ENCODE measurements at places on chromosomes 2 and 18.

DNA sequence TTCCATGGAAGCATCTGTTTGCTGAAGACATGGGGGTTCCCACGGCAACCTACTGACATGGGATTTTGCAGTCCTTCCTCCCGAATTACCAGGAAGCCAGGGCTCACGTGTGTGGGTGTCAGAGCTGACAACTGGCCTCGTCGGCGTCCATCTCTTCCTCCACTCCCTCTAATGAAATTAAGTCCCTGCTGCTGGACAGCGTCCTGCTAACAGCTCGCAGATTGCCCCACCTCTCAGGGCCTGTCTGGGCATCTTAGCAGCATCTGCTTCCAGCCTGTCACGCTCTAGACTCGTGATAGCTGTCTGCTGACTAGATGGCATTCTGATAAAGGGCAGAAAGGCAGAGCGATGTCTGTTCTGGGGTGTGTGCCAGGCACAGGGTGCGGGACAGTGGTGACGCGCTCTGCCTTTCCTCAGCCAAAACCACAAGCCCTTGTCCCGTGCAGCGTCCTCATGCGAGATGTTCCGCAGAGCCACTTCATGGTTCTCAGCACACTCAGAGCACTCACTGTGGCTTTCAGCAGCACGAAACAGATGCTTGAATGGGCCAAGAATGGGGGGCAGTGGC lies 161.1 kb downstream of the ARL4C start:
- DNase-seq: peak; percentile 61

GRCh38 chr18:42296192-42296591 lies 341.2 kb downstream of the PIK3C3 start:
- no peak for DNase-seq

GRCh38 chr18:49476664-49477411 lies 10.2 kb downstream of the C18orf32 start:
- peak; percentile 24 for DNase-seq

GRCh38 chr2:127612111-127612822 lies 33.7 kb upstream of the GPR17 start:
- DNase-seq: no peak

DNA sequence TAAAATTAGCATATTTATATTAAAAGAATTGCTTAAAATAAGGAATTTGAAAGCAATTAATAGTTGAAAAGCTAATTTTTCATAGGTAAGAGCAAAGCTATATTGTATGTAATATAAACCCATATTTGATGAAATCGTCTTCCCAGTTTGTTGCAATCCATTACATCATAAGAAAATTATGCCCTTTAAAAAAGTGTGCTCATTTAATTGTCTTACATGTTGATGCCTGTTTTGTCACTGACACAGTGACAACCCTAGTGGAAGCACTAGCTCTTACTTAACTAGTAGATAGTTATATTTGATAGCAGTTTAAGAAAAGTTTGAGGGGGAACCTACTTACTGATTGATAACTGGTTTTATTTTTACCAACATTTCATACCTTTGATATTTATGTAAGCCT lies 30.0 kb upstream of the IL18RAP start:
- no peak for DNase-seq

GRCh38 chr2:9097892-9098291 lies 94.4 kb upstream of the MBOAT2 start:
- no peak for DNase-seq

GRCh38 chr18:24421831-24422230 lies 4.6 kb upstream of the IMPACT start:
- no peak for DNase-seq

DNA sequence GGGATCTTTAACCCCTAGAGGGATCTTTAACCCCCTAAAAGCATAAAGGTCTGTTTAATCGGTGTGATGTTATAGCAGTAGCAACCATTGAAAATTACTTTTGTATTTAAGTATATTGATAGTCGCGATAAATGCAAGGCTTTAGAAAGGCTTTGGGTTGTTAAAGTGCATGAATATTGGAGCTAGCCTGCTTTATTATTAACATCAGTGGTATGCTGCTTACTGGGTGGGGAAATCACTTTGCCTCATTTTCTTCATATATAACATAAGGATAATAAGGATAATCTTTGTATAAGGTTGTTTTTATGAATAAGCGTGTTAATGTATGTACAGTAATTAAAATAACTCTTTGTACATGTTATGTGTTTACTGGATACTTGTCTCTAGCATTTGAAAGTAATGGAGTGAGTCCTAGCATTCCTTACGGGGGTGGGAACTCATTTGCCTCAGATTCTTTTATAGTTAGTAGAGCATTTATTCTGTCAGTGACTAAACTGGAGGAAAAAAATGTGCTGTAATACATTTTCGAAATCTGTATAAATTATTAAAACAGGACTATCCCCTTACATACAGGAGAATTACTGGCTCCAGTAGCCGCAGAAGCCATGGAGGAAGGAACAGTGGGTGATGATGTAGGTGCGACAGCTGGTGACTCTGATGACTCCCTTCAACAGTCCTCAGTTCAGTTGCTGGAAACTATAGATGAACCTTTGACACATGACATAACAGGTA lies 122.2 kb downstream of the BIRC6 start:
- DNase-seq: no peak

- no peak for DNase-seq
Measured at GRCh38 chr18:2983296-2983695, 29.6 kb downstream of the LPIN2 start.

GRCh38 chr2:105090091-105090490 lies 52.2 kb downstream of the MRPS9 start:
- no peak for DNase-seq

DNA sequence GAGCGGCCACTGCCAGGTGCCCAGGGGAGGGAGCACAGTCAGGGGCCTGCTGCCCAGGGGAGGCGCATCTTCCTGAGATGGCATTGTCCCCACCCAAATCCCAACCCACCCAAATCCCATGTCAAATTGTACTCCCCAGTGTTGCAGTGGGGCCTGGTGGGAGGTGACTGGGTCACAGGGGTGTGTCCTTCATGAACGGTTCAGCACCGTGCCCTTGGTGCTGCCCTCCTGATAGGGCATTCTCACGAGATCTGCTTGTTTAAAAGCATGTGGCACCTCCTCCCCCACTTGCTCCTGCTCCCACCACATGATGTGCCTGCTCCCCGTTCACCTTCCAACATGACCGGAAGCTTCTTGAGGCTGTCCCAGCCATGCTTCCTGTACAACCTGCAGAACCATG lies 27.6 kb downstream of the ANKMY1 start:
- no peak for DNase-seq

- no peak for DNase-seq
Measured at GRCh38 chr2:85777441-85777861, 23.7 kb downstream of the ATOH8 start.

- no peak for DNase-seq
Measured at GRCh38 chr18:54220406-54220805, 4.1 kb downstream of the MBD2 start.

DNA sequence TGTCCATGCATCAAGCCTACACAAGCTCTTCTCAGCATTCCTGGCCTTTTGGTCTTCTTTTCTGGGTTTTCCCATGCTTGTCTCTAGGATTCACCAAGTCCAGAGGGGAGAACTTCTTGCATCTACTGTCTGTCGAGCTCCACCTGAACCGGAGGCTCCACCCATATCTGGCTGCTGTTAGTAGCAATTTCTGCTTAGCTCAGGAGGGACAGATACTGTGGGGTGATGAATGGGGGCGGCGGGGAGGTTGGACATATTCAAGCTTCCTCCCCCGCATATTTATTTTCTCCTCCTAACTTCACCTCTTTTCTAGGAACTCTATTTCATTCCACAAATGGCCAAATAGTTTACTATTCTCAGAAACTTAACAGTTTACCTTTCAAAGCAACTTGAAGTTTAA lies 163.5 kb downstream of the PTH2R start:
- DNase-seq: no peak

- peak; percentile 25 for DNase-seq
Measured at GRCh38 chr2:45874344-45874743, 222.9 kb downstream of the PRKCE start.

All from substantia nigra (tissue), 51 donors.